Activated naive CD4-positive, alpha-beta T cell treated with anti-CD3 and anti-CD28 coated beads, Interleukin-2, amount 50 U/mL, for 72 hours (primary cell): ENCODE measurements at places on chromosomes 2 and 18.
A peak's percentile ranks its signal among the peaks of the same experiment; 100 is the strongest.

DNA sequence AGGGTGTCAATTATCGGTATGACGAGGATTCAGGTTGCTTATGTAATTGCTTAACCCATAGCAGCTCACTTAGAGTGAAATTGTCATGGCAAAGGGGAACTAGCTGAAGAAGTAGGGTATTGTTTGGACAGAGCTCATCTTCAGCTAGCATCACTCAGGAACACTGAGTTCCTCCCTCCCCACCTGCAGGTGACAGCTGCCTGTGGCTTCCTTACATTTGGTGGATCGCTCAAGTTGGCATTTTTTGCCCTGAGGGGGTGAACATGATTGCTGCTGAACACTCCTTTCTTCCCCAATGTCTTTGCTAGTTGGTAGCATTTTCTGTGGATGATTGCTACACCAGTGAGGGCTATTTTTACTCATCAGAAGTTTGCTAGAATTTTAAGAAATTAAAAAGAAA lies 86.7 kb upstream of the THUMPD2 start:
- no peak for DNase-seq

DNA sequence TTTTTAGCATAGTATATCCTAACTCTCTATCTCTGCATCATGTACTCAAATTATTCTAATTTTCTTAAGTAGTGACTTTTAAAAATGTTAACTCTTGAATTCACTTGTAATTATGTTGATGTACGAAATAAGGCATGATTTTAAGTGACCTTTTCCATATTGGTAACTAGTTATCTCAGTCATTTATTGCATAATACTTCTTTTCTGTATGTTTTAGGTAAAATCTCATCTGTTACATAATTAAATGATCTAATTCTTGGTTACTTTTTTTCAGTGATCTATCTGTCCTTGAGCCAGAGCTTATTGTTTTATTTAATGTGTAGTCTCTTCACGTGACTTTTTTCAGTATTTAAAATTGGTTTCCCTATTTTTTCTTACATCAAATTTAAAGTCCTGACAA lies 4.8 kb upstream of the UBE2E3 start:
- DNase-seq, result no peak

DNA sequence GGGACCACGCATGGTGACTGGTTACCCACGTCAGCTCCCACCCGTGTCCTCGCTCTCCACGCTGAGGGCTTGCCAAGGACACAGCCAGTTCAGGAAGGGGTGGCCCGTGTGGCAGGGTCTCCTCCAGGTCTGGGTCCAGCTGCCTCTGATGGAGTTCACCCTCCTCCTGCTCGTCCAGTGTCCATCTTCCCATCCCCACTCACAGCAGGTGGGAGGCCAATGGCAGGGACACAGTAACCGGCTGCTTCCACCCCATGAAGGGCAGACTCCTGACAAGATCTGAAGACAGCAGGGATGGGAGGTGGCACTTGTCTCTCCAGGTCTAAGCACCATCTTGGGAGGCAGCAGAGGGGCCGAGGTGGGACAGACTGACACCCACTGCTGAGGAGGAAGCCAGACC lies 106.4 kb downstream of the NDUFA10 start:
- DNase-seq, result no peak

GRCh38 chr2:65228263-65228750 lies 676 bp downstream of the ACTR2 start:
- DNase-seq, result no peak

DNA sequence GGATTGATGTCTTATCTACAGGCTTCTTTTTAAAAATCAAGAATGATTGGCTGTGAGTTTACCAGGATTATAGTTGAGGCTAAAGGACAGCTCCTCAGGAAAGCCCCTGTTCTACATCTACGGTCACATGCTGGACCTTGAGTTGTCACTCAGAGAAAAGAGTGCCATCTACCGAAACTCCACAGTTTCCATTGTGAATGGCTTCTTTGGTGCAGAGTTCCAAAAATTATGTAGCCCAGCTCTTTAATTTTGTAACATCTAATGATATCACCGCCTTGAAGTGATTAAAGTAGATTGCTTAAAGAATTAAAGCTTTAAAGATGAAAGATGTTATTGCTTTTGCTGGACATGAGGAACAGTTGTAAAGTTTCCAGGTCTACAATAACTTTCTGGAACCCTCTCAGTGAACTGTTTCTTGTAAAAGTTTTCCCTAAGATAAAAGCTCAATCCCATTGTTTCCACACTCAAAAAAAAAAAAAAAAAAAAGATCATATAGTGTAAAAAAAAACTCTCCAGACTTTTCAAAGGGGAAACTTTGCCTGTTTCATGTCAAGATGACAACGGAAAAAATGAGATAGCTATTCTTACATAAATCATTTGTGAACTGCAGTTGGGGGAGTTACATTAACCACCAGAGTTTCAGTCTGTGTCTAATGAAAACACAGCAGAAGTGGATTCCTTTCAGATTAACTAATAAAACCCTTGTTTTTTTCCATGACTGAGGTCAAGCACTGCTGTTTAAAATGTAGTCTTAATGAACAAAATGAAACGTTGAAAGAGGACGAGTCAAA lies 4.3 kb downstream of the COL3A1 start:
- DNase-seq, result no peak

DNA sequence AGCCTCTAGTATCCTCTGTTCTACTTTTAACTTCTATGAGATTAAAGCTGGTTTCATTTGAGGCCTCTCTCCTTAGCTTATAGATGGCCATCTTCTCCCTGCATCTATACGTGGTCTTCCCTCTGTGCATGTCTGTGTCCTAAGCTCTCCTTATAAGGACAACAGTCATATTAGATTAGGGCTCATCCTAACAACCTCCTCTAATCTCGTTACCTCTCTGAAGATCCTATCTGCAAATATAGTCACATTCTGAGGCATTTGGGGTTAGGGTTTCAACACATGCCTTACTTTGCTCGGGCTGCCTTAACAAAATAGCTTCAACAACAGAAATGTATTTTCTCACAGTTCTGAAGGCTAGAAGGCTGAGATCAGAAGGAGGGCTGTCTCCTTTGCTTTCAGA lies 11.6 kb upstream of the APOB start:
- DNase-seq, result no peak

DNA sequence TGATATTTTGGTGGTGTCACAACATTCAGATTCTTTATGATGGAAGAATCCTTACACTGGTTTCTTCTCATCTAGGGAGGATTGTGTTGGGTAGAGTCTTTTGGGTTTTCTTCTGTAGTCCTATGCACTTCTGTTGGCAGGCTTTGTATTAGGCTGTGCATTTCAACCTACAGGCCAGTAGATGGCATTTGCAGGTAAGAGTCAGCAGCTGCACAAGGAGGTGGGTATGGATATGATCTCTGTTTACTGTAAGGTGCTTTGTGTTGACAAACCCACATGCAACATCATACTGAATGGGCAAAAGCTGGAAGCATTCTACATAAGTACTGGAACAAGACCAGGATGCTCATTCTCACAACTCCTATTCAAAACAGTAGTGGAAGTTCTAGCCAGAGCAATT lies 656.8 kb downstream of the METTL4 start:
- DNase-seq, result no peak

- DNase-seq, result no peak
Measured at GRCh38 chr2:54595999-54596902, 127.2 kb upstream of the EML6 start.

DNA sequence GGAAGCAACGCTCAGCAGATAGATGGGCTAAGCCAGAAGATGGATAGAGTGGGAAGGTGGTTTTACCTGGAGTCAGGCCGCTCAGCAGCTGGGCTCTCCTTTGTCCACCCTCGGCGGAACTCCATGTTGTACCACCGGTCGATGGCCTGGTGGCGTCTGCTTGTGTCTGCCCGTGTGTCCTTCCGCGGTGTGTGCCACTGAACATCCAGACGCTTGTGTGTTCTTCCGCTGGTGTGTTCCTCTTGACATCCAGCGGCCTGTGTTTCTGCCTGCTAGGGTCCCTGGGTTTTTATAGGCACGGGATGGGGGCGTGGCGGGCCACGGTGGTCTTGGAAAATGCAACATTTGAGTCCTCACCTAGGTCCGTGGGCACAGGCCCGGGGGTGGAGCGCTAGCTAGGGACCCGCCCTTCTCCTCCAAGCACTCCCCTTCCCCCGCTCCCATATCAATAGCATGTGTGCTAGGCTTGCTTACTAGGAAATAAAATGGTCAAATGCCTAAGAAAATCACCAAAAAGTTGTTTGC lies 1431.7 kb upstream of the ACVR2A start:
- no peak for DNase-seq

- DNase-seq, result no peak
Measured at GRCh38 chr2:119732601-119733164, 27.0 kb upstream of the PTPN4 start.

- DNase-seq, result peak; percentile 14
Measured at GRCh38 chr2:181041661-181042060, 61.3 kb downstream of the UBE2E3 start.

DNA sequence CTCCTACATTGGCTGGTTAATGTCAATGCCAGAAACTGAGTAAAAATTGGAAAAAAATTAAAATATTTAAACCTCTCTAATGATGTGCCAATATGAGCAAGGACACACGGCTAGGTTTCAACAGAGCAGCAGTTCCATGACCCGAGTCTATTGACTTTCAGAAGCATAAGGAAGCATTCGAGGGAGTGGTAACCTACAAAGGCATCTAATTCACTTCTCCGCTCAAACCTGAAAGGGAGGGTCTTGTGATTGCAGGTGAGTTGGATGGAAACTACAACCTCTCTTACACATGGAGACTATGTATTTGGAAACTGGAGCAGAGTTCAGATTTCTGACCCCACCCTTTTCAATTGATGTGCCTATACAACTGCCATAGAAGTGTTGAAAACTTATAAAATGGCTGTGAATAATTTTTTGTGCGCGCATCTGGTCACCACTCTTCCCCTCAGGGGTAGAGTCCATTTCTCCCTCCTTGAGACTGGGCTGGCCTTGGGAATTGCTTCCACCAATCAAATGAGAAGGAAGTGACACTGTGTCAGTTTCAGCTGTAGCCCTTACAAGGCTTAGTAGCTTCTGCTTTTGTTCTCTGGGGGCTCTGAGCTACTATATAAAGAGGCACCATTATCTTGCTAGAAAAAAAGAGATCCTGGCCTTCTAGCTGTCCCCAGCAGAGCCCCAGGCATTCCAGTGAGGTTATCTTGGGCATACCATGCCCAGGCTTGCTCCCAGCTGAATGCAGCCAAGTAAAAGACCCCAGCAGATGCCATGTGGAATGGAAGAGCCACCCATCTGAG lies 278.0 kb downstream of the EPHA4 start:
- DNase-seq, result no peak

- no peak for DNase-seq
Measured at GRCh38 chr2:145815933-145816332, 1296.0 kb upstream of the ZEB2 start.

- no peak for DNase-seq
Measured at GRCh38 chr2:60459851-60460250, 93.6 kb downstream of the BCL11A start.

- no peak for DNase-seq
Measured at GRCh38 chr18:39909706-39910105, 2045.3 kb upstream of the PIK3C3 start.

DNA sequence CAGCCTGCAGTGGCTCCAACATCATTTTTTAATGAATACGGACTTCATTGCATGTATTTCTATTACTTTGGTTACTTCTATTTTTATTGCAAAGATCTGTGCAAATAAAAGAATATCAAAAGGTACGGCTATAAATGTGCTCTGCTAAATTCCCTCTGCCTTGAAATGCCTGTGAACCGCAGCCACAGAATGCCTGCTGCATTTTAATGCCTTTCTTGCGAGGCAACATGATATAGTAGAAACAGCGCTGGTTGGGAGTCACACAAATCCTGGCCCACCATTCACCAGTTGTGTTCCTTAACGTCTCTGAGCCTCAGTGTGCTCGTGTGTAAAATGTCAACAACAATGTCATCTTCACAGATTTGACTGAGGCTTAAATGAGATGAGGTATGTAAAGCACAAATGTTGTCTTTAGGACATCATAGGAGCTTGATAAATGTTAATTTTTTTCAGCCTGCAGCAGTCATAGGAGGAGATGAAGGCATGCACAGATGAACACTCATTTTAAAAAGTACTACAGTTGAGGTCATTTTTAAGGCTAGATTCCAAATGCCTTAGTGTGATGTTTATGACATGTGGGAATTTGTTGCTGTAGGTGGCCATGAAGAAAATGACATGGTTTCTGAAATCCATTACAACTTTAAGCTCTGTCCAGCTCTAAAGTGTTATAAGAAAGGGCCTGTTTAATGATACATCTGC lies 187.6 kb upstream of the NRP2 start:
- no peak for DNase-seq

- no peak for DNase-seq
Measured at GRCh38 chr2:134420920-134421319, 167.0 kb downstream of the MGAT5 start.

- DNase-seq, result no peak
Measured at GRCh38 chr2:135494503-135494902, 36.5 kb downstream of the ZRANB3 start.

- DNase-seq, result no peak
Measured at GRCh38 chr2:68741238-68741637, 6.6 kb downstream of the ARHGAP25 start.

- no peak for DNase-seq
Measured at GRCh38 chr2:160741271-160741670, 247.7 kb upstream of the RBMS1 start.

- no peak for DNase-seq
Measured at GRCh38 chr2:172429301-172429968, 2.0 kb downstream of the ITGA6 start.

GRCh38 chr2:216875862-216876261 lies 16.0 kb upstream of the TNP1 start:
- DNase-seq, result no peak

GRCh38 chr2:117820444-117820843 lies 6.0 kb downstream of the DDX18 start:
- DNase-seq, result no peak

DNA sequence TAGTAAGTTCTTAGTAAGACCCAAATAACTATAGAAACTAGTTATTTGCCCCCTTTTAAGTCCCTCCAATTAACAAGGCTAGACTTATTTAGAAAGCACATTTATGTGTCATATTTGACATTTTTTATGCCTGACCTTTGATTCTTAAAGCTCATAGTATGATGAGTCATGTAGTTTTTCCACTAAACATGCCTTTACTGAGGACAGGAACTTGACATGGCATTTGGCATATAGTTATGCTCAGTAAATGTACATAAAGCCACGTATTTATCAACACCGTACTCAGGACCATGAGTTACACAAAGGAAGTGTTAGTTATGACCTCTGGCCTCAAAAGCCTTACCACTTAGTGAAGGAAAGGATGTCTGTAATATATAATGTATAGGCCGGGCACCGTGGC lies 78.9 kb downstream of the GNAL start:
- no peak for DNase-seq

- no peak for DNase-seq
Measured at GRCh38 chr18:55737781-55738468, 149.9 kb upstream of the TCF4 start.

GRCh38 chr2:134307334-134307733 lies 53.5 kb downstream of the MGAT5 start:
- no peak for DNase-seq

- DNase-seq, result no peak
Measured at GRCh38 chr2:26559556-26559955, 81.6 kb downstream of the CIB4 start.

GRCh38 chr18:32355896-32356295 lies 114.8 kb downstream of the GAREM1 start:
- no peak for DNase-seq
